MV-4-11 (cell line): ENCODE measurements at places on chromosomes 4 and X.

DNA sequence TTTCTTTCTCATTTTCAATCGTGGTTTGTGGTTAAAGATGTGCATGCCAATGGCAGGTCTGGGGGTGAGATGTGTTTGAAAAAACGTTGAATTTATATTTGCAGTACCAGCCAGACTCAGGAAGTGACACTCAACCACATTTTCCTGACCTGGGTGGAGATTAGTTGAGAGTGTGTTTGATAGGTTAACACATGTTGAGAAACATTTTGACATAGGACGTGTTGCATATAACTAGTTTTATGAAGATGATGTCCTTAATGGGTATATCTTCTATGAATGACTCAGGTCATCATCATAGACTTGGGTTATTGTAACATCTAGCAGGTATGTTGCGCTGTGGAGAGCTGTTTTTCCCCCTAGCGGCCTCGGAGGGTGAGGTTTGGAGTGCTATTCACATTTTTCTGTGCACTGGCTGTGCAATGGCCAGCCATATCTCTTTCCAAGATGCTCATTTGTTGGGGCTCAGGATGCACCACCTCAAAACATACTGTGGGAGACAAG is 21.7 kb upstream of the CD38 start:
- DNase-seq, result peak; percentile 94

DNA sequence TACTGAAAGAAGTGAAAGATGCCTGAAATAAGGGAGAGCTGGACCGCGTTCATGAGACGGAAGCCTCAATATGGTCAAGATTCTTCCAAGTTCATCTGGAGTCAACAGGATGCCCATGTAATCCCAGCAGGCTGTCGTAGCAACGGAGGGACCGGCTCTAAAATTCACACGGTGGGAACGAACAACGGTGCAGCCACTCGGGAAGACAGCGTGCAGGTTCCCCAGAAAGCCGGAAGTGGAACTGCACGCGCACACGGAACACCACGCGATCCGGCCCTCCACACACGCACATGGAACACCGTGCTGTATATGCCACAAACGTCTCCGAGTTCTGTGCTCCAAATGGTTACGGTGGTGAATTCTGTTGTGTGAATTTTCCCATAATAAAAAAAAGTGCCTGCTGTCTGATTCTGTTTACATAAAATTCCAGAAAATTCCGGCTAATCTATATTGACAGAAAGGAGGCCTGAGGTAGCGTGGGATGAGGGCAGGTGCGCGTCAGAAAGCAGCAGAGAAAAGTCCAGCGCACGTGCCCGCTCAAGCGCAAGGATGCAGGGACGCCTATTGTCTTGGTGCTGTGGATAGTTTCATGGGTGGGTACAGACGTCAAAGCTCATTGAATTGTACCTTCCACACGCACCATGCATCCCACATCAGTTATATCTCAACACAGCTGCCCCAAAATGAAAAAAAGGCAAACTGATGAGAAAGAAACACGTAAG is 31.2 kb downstream of the PPP2R3B start:
- no peak for DNase-seq

- no peak for DNase-seq
Observed at GRCh38 chr4:149709640-149710039, 106.0 kb downstream of the IQCM start.

DNA sequence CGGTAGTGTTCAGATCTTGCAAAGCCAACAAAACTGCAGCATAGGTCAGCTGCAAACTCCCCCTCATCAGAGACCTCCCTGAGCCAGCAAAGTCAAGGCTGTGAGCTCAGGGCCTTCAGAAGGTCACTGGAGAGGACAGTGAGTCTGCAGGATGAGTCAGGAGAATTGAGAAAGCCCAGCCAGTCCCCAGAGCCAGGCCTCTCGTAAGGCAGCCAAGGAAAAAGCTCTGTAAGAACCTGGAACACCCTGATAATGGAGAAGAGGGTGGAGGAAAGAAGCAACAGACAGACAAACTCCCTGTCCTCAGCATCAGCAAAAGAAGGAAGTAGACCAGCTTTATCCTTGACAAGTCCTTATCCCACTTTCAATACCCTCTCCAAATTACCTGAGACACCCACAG is 33.0 kb downstream of the GRIA3 start:
- no peak for DNase-seq

- DNase-seq, result no peak
Observed at GRCh38 chr4:82713856-82714255, 84.7 kb downstream of the SCD5 start.

GRCh38 chr4:185909972-185910371 is 98.0 kb upstream of the SORBS2 start:
- DNase-seq, result no peak
